ENCODE measurements at places on chromosomes 2 and 18.

GRCh38 chr2:19835781-19836281 lies 66.0 kb downstream of the TTC32 start:
- no peak for DNase-seq

- no peak for DNase-seq
Observed at GRCh38 chr2:219784178-219784577, 156.7 kb downstream of the SLC4A3 start.

GRCh38 chr2:54370405-54371104 lies 85.6 kb upstream of the SPTBN1 start:
- DNase-seq: no peak

DNA sequence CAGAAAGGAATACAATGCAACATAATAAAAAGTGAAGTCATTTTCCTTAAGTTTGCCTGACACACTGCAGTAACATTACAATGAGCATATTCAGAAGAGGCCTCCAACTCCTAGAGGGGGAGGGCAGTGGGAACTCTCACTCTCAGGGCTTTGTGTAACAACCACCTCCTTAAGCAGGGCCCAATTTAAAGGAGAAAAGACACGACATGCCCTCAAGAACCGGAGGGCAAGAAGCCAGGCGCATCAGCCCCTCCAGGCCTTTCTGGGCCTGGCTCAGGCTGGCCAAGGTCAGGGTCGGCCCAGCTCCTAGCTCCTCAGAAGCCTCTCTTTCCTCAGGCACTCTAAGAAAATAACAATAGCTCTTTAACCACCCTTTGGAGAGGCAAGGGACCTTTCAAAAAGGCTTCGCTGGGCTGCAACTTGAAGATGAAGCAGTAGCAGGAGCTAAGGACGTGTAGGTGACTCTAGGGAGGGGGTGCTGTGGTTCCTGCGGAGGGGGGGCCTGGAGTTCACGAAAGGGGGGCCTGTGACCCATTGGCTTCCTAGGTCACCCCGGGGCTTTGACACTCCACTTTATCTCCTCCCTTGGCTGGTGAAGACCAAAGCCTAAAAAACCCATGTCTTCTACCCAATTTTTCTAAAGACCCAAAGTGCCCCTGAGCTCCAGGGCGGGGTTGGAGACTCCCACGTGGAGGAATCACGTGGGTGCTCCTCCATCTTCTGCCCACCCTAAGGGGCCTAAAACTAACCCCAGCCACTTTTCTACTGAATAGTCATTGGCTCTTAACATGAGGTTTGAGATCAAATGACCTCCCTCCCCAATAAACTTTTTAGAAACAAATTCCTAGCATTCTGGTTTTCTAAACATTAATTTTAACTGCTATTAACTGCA lies 13.3 kb downstream of the SERTAD2 start:
- no peak for DNase-seq

GRCh38 chr18:76817888-76818611 lies 4.3 kb upstream of the ZNF236 start:
- no peak for DNase-seq

- DNase-seq: peak; percentile 41
Observed at GRCh38 chr18:9334973-9335696, 562 bp downstream of the TWSG1 start.

DNA sequence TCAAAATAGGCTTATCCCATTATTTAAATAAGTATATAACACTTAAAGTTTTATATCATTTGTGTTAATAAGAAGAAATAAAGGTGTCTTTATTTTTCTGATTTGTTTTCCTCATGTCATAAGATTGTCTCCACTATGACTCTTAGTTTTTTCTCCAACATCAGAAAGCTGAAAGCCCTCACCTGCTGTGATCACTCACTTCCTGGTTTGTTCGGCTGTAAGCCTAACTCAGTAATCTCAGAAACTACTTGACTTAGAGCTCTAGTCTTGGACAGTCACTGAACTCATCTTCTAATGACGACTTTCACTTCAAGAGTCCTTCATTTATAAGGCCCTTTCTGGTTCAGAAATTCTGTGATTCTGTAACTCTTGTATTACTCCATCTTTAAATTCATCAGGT lies 311.0 kb downstream of the ZEB2 start:
- no peak for DNase-seq

GRCh38 chr2:118808429-118808809 lies 39.0 kb downstream of the EN1 start:
- no peak for DNase-seq

DNA sequence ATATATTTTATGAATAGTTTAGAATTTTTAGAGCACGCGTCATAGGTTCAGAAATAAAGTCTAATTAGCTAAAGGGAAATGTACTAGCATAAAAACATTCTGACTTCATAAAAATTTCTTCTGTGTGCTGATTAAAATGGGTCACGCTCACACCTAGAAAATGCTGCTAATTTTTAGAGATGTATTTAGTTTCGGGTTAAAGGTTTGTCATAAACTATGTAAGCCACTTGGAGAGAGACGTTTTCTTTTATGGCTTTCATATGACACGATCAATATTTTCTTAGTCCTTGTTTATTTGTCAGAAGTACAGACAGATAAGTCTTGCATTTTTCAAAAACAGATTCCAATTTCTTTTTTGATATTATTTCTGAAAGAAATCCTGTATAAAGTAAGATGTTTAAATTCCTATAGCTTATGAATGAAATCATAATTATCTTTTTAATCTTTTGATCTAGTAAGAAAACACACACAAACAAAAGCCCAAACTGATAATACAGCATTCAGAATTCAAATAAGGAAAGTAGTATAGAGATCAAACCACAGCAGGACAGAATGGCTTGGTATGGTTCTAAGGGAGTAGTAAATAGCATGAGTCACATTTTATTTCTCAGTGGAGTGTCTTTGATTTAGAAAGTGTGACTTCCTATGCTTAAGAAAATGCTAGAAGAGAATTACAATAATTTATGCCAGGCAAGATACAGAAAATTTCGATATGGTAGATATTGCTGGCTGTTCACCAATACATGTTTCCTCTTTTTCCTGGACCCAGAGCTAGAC lies 236.6 kb downstream of the GPD2 start:
- DNase-seq: no peak

DNA sequence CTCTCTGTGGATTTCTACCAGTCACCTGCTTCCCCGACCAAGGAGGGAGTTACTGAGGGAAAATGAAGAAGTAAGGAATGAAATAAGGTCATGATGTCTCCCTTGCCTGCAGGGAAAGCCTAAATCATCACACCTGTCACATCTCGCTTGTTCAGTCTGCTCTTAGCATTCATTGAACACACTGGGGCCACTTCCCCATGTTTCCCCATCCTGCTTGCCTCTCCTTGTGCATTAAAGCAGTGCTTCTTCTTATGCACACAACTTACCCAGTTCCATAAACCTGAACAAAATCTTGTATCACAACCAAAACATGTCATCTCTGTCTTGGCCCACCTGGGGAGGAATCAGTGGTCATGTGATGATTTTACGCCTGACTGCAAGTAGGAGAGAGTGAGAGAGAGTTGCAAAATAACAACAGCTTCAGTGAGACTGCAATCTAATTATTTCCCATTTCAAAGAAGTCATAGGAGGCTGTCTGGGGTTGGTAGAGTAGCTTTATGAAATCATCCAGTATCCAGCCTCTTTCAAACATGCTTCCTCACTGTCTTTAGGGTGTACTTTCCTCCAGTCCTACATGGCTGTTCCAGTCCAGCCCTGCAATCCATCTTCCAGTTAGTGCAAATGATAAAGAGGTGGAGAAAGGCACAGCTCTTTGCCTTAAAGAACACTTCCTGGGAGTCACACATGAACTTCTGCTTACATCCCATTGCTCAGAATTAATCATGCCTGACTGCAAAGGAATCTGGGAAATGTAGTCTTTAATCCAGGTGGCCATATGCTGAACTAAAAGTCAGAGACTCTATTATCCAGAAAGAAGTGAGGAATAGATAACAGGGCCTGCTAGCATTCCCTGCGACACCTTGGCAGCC lies 220.1 kb downstream of the HAUS1 start:
- peak; percentile 44 for DNase-seq

DNA sequence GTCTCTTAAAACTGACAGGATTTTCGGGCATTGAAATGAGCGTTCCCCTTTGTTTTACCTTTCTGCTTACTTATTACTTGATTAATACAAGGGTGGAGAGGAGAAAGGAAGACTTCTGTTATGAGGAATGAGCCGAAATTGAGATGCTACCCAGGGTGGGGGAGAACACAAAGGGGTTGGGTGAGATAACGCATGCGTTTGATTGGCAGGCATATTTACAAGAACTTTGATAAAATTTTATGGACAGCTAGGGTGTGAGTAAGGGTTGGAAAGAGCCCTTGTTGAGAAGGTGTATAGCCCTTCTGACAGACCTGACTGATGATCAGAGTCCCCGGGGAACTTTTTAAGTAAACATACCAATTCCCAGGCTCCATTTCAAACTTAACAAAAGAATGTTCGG lies 1.8 kb downstream of the RNF138 start:
- DNase-seq: no peak

DNA sequence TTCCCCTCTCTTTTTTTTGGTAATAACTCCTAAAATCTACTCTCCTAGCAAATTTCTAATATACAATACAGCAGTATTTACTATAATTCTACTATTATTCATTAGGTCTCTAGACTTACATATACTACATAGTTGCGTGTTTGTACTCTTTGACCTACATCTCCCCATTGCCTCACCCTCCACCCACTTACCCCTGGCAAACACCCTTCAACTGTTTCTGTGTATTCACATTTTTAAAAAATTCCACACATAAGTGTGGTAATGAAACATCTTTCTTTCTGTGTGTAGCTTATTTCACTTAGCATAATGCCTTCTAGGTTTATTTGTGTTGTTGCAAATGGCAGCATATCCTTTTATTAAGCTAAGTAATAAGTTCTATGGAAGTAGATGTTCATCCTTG lies 336.0 kb downstream of the CCDC85A start:
- DNase-seq: no peak

GRCh38 chr2:149858216-149858615 lies 270.6 kb upstream of the MMADHC start:
- peak; percentile 36 for DNase-seq

- peak; percentile 84 for DNase-seq
Observed at GRCh38 chr2:232588680-232589585, 38.4 kb downstream of the EIF4E2 start.

- DNase-seq: no peak
Observed at GRCh38 chr2:145910416-145910815, 1390.5 kb upstream of the ZEB2 start.

DNA sequence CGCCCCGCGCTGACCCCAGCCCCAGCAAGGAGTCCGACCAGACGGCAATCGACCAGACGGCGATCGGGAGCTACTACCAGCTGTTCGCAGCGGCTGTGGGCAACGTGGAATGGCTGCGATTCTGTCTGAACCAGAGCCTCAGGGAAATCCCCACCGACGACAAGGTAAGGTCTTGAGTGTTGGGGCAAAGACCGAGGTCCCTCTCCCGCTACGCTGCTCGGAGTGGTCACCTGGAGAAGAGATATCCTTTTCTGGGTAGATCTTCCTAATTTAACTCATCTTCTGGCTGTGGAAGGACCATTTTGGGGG lies 704 bp downstream of the ANKRD53 start:
- DNase-seq: no peak

DNA sequence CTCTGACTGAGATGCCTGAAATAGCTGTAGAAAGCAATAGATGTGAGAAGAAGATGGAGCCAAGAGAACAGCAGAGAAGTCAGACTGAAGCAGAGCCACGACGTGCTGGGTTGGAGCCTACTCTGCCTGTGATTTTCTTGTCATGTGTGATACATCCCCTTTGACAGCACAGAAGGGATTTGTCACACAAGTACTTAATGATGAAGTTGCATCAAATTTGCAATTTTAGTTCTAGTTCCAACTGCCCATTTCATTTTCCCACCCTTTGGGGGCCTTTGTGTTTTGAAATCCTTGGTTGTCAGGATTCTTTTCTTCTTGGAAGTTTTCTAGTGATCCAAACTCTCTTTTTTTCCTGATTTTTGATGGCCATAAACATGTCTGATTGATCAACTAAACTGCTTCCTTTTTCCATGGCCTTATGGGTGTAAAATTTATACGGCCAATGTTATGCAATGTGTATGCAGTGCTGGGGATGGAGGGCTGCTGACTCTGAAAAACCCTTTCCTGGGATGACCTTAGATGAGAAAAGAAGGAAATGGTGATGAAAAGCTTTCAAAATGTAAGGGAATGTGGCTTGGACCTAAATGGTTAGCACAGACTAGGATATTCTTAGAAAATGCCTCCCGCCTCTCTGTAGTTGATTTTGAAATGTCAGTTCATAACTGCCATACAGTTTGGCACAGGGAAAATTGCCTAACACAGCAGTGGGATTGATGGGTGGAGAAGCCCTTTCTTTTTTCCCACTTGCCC lies 9.6 kb upstream of the B3GNT2 start:
- DNase-seq: no peak

All from astrocyte of the spinal cord (primary cell).